ENCODE measurements at places on chromosomes 5 and 9.

GRCh38 chr9:98896632-98897031 is 47.1 kb upstream of the COL15A1 start:
- no peak overlapping the region for H3K27ac ChIP-seq
- no peak for DNase-seq
- no peak overlapping the region for H3K4me3 ChIP-seq
- H3K27me3 ChIP-seq: peaks cover 3% of the 10 kb centered on the region

GRCh38 chr9:18255158-18255629 is 218.8 kb upstream of the ADAMTSL1 start:
- H3K36me3 ChIP-seq: no peaks in the 10 kb centered on the region
- H3K4me3 ChIP-seq: no peak overlapping the region
- DNase-seq: no peak

- H3K36me3 ChIP-seq: peaks cover 16% of the 10 kb centered on the region
- no peaks in the 10 kb centered on the region for H3K27me3 ChIP-seq
- H3K4me1 ChIP-seq: peaks cover 49% of the 10 kb centered on the region
Measured at GRCh38 chr9:75382126-75382525, 293.8 kb downstream of the OSTF1 start.

DNA sequence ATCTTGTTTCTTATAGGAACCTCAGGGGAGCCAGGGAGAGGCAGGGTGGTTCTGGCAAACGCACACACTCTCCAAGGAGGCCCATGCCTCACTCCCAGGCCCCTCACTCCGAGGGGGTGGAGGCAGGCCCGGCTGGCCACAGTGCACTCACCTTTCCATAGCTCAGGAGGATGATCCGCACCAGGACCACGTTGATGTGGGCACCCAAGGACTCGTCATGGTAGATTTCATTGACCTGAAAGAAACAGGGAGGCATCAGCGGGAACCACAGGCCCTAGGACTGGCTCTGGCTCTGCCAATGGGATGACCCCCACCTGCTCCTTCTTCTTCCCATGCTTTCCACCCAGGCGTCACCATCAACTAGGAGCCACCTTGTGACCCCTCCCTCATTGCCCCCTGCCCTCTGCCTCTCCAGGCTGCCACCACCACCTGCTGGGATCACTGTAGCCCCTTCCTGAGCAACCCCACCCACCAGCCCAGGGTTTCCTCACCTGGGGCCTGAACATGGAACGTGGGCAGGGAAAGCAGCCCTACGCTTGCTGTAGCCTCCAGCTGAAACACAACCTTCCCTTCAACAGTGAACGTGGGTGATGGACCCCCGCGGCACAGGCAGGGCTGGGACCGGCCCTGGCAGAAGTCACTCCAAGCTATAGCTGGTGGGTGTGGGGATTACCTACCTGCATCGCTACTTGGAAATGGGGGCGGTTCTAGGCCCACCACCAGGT is 120.9 kb downstream of the ZNF354C start:
- H3K4me1 ChIP-seq: no peaks in the 10 kb centered on the region
- H3K4me3 ChIP-seq: no peak overlapping the region
- no peak overlapping the region for H3K27ac ChIP-seq
- H3K27me3 ChIP-seq: peaks cover 2% of the 10 kb centered on the region
- H3K36me3 ChIP-seq: peaks cover 16% of the 10 kb centered on the region

DNA sequence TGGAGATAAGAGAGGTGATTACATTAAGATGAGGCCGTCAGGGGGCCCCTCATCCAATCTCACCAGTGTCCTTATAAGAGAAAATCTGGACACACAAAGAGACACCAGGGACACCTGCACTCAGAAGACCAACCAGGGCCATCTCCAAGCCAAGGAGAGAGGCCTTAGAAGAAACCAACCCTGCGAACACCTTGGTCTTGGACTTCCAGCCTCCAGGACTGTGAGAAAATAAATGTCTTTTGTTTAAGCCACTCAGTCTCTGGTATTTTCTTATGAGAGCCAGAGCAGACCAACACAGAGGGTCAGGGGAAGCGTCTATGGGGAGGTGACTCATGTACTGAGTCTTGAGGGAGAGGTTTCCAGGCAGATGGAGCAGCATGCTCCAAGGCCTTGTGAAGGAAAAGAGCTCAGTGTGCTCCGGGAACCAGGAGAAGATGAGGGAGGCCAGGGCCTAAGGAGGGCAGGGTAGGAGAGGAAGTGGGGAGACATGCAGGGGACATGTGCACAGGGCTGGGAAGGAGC is 5.4 kb downstream of the PHYKPL start:
- H3K4me3 ChIP-seq: no peak overlapping the region
- H3K27ac ChIP-seq: no peak overlapping the region
- peaks cover 36% of the 10 kb centered on the region for H3K4me1 ChIP-seq

- peak overlapping the region; percentile 96 for H3K4me3 ChIP-seq
- peaks cover 8% of the 10 kb centered on the region for H3K36me3 ChIP-seq
- no peak for DNase-seq
- no peaks in the 10 kb centered on the region for H3K27me3 ChIP-seq
- peak overlapping the region; percentile 99 for H3K27ac ChIP-seq
- H3K4me1 ChIP-seq: peaks cover 47% of the 10 kb centered on the region
Measured at GRCh38 chr5:93585767-93586385, 2.9 kb downstream of the NR2F1 start.

DNA sequence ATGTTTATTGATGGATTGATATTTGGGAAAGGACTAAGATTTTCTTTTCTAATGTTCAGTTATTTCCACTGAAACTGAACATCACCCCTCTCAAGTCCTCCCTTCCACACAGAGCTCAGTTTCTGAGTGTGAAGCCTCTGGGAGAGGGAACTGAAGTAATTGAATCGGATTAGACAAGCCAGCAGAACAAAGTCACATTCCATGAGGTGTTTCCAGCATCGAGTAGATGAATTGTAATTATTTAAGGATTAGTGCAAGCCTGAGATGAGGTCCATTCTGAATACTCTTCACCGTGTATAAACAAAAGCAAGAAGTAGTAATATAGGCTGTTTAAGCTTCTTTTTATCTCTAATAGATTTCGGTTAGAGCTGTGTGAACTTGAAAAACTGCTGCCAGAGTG is 2060.5 kb downstream of the MAT2B start:
- H3K27ac ChIP-seq: no peak overlapping the region
- H3K27me3 ChIP-seq: no peaks in the 10 kb centered on the region
- H3K36me3 ChIP-seq: no peaks in the 10 kb centered on the region
- no peaks in the 10 kb centered on the region for H3K4me1 ChIP-seq
- H3K4me3 ChIP-seq: no peak overlapping the region

DNA sequence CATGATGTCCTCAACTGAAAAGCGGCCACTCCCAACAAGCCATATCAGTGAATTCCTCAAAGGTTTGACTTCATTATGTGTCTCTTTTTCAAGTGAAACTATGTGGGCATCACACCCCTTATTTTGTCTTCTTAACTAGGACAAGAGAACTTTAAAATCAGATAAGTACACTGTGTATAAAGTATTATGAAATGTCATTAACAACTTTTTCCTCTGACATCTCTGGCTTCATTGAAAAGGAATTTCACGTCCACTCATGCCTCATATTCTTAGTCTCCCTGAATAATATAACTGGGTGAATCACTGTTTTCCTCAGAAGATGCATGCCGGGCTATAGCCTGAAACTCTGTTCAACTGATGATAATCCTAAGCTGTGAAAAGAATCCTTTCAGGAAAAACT is 415.8 kb downstream of the ACTL7B start:
- DNase-seq: no peak
- no peaks in the 10 kb centered on the region for H3K36me3 ChIP-seq
- no peaks in the 10 kb centered on the region for H3K27me3 ChIP-seq
- no peak overlapping the region for H3K4me3 ChIP-seq
- no peak overlapping the region for H3K27ac ChIP-seq

DNA sequence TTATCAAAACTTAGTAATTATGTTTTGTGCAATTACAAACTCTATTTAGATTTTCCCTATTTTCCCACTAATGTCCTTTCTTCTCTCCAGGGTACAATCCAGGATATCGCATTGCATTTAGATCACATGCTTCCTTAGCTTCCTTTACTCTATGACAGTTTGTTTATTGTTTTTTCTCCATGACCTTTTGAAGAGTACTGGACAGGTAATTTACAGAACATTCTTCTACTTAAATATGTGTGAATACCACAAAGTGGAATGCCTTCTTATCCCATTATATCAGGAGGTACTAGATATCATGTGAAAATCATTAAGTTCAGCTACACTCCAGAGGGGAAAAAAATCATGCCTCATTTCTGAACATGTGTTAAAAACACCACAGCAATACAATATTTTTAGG is 776.6 kb upstream of the CDH9 start:
- DNase-seq: no peak
- H3K4me3 ChIP-seq: no peak overlapping the region
- H3K27ac ChIP-seq: no peak overlapping the region
- peaks cover 2% of the 10 kb centered on the region for H3K27me3 ChIP-seq
- no peaks in the 10 kb centered on the region for H3K36me3 ChIP-seq

- peaks cover 4% of the 10 kb centered on the region for H3K36me3 ChIP-seq
- H3K4me3 ChIP-seq: no peak overlapping the region
Measured at GRCh38 chr9:92439921-92440750, 15.9 kb upstream of the OMD start.

- no peak overlapping the region for H3K4me3 ChIP-seq
- no peak for DNase-seq
- peaks cover 6% of the 10 kb centered on the region for H3K4me1 ChIP-seq
- H3K27ac ChIP-seq: no peak overlapping the region
- no peaks in the 10 kb centered on the region for H3K27me3 ChIP-seq
Measured at GRCh38 chr5:57366744-57367143, 115.9 kb downstream of the ACTBL2 start.

DNA sequence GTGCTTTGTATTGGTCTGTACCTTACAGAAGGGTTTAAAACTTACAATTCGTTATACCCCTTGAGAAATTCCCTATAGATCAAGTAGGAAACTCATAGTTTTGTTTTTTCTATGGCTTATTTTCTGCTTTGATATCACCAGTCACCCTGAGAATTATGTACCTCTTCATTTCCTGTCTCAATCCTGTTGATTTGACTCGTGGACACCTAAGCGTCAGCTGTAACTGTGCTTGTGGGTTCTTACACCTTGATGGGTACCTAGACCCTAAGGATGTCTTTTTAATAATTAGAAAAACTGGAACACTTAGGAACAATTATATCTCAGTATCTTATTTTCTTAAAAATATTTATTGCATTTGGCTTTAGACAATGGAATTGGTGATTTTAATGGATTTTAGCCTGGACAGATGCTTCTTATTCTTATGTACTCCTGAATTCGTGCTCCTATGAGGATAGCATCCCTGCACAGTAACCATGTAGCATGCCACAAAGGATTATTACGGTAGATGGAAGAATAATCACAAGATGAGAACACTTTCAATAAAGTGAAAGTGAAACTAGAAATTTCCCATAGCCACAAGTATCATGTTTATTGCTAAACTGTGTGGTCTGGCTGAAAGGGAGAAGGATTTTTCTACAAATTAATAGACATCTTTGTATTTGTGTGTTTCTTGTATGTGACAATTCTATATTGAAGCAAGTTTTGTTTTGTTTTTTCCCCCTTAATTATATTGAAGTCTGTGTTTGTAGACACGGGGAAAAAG is 1920.3 kb upstream of the WWC1 start:
- no peaks in the 10 kb centered on the region for H3K36me3 ChIP-seq
- H3K4me3 ChIP-seq: no peak overlapping the region
- DNase-seq: no peak
- H3K27me3 ChIP-seq: no peaks in the 10 kb centered on the region

GRCh38 chr5:36373527-36374086 is 71.9 kb upstream of the RANBP3L start:
- DNase-seq: no peak
- peaks cover 24% of the 10 kb centered on the region for H3K4me1 ChIP-seq
- peak overlapping the region; percentile 37 for H3K27ac ChIP-seq

DNA sequence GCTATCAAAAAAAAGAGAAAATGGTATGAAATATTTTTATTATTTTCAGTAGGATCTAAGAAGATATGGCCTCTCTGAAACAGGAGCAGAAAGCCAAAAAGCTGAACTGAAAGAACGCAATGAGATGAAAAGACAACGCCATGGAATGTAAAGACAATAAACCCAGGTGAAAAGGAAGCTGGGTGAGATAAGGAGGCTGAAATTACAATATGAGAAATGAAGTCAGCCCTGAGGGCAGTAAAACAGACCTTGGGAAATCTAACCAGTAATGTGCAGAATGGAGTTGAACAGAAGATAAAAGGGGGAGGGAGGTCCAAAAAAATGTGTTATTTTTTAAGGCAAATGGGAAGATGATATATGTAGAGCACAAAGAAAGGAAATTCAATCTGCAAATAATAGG is 265.3 kb downstream of the ENC1 start:
- no peaks in the 10 kb centered on the region for H3K27me3 ChIP-seq
- H3K4me1 ChIP-seq: peaks cover 6% of the 10 kb centered on the region
- no peaks in the 10 kb centered on the region for H3K36me3 ChIP-seq
- H3K4me3 ChIP-seq: no peak overlapping the region
- no peak for DNase-seq
- H3K27ac ChIP-seq: no peak overlapping the region

- peaks cover 20% of the 10 kb centered on the region for H3K4me1 ChIP-seq
- H3K4me3 ChIP-seq: no peak overlapping the region
- no peak overlapping the region for H3K27ac ChIP-seq
- peaks cover under 1% of the 10 kb centered on the region for H3K36me3 ChIP-seq
- no peak for DNase-seq
Measured at GRCh38 chr9:111943746-111944145, 47.1 kb downstream of the UGCG start.

DNA sequence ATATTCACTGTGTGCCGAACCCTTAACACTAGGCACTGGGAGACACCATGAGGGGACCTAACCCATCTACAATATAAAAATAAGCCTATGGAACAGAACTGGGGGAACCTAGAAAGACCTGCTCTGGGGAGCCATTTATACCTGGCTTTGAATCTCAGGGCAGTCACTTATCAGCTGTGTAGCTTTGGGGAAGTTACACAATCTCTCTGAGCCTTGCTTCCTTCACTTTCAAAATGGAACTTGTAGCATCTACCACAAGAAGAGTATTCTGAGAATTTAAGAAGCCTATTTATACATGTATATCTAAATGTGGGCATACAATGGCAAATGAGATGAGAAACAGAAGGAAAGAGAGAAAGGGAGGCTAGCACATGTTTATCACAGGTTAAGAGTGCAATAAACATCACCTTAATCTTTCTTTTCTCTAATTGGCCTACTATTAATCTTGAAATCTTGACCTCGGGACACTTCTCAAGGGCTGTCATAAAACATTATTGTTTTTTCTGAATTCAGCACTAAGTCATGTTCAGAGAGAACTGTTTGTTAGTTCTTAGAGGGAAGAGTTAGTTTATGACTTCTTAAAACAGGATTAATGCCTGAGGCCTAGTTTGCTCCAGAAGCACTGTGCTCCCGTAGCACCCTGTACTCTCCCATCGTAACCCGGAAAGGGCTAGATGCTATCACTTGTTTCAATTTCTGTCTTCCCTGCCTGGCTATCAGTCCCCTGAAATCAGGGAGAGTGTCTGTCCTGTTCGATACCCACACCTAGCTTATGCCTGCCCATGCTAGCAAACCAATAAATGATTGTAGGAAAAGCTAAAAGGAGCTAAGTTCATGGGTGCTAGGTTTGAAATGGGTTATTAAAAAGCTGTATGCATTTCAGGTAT is 606.4 kb upstream of the CLINT1 start:
- H3K4me1 ChIP-seq: no peaks in the 10 kb centered on the region
- no peak for DNase-seq
- H3K36me3 ChIP-seq: no peaks in the 10 kb centered on the region
- H3K27ac ChIP-seq: no peak overlapping the region

GRCh38 chr5:111800351-111800750 is 43.4 kb upstream of the NREP start:
- no peak overlapping the region for H3K27ac ChIP-seq
- H3K36me3 ChIP-seq: peaks cover 2% of the 10 kb centered on the region
- H3K27me3 ChIP-seq: no peaks in the 10 kb centered on the region
- DNase-seq: no peak
- no peak overlapping the region for H3K4me3 ChIP-seq
- H3K4me1 ChIP-seq: peaks cover 3% of the 10 kb centered on the region

Data from chondrocyte (in vitro differentiated cells).